Activated CD4-positive, alpha-beta memory T cell treated with anti-CD3 and anti-CD28 coated beads, Interleukin-2, amount 10 ng/mL, durations not matched to agents 7 days and 5 days (primary cell): ENCODE measurements at places on chromosomes 12 and 14.
A peak's percentile ranks its signal among the peaks of the same experiment; 100 is the strongest.

DNA sequence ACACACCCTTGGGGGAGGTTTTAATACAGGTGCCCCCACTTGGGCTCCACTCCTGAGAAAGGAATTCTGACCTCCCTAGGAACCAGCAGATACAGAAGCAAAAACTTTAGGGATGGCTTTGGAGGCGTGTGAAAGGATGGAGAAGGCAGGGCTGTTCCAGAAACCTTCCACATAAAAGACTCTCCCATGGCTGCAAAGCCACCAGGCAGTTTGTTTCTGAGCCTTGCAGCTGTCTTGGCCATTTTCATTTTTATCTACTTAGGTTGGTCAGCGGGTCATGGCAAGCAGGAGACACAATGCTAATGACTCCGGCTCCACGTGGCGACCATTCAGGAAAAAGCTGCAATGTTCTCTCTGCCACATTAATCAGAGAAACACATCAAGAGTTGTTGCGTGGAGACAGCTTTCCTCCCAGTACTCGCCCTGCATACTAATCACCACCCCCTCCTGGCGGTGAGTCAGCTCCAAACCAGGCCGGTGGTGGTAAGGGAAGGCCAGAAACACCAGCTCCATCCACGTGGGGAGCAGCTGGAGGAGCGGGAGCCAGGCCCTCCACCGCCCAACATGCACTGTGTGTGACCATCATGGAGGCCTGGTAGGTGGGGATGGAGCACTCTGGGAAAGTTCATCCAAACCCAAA lies 30.9 kb upstream of the IRF2BPL start:
- peak; percentile 47 for DNase-seq

DNA sequence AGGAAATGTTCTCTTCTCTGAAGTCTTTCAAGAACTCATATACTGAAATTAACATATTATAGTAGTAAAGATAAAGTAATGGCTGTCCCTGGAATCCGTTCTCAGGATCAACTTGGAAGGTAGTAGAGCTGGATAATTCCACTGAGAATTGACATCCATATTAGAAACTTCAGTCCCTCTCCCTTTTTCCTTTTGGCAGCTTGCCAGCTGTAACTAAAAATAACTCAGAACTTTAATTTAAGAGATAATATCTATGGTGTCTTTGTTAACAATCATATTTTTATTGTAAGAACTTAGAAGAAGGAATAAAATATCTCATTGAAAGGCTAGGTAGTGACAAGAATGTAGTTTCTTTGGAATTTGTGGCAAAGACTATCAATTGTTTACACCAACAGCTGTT lies 61.4 kb upstream of the PLEKHA5 start:
- no peak for DNase-seq

DNA sequence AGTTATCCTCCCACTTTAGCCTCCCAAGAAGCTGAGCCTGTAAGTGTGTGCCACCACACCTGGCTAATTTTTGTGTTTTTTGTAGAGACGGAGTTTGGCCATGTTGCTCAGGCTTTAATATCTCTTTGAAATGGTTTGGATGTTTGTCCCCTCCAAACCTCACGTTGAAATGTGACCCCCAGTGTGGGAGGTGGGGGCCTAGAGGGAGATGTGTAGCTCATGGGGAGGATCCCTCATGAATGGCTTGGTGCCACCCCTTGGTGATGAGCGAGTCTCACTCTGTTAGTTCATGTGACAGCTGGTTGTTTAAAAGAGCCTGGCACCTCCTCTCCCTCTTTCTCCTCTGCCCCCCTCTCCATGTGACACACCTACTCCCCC lies 23.6 kb upstream of the TTC7B start:
- peak; percentile 9 for DNase-seq

- no peak for DNase-seq
Observed at GRCh38 chr14:65976761-65977404, 509.3 kb upstream of the CCDC196 start.

DNA sequence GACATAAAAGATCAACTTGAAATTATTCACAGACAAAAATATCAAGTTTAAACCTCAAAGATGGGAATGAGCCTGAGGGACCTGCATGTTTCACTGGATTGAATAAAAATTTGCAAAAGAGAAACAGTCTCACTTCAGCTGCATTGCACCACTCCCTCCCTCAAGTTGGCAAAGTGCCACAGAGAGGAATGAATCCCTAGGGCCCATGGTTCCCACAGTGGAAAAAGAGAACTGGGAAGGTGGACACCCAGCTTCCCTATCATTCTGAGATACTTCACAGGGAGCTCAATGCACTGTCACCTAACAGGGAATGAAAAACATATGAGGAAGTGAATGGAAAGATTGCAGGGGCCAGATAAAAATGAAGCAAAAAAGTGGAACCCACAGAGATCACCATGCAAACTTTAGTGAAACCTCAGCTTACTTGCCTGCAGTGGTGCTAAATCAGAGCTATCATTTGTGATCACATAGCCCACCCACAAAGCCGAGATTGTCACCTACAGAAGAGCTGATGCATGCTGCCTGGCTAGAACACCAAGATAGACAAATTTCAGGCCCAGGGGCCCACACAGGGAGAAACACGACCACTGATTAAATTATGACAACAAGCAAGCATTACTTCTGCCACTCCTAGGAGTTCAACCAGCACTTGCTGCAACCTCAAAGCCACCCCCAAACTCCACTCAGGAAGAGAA lies 911.3 kb downstream of the LRFN5 start:
- DNase-seq, result no peak

GRCh38 chr14:30227436-30227835 lies 299.8 kb upstream of the PRKD1 start:
- no peak for DNase-seq

DNA sequence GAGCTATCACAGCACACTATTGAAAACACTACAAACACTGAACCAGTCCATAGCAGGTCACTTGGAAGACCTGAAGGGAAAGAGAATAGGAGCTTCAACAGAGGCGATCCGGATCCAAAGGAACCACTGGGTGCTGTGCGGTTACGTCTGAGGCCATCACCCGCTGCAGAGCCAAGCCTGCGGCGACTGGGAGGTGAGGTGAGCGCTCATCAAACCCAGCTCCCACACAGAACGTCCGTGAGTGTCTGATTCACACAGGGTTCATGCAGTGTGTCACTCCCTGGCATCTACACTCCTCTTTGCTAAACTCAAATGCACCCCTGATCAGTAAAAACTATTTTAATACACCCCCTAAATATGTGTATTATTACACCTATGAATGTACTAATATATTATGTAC lies 64.1 kb downstream of the TMEM132D start:
- no peak for DNase-seq

GRCh38 chr12:115457798-115458197 lies 773.8 kb upstream of the TBX3 start:
- DNase-seq, result no peak

DNA sequence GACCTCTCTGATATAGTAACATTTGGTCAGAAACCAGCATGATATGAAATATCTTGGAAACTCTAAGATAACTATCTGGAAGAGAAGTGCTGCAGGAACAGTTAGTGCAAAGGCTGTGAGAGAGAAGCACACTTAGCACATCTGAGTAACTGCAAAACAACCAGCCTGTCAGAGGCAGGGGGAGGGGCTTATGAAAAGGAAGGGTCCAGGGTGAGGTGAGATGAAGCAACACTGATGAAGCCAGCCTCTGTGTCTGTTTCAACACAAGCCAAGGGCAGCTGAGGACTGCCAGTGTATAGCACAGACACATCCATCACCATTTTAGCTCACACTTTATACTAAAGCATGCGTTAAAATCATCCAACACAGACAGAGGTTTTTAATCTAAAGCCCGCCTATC lies 37.4 kb upstream of the OVCH1 start:
- no peak for DNase-seq

- no peak for DNase-seq
Observed at GRCh38 chr14:29627137-29627536, 300.5 kb downstream of the PRKD1 start.

DNA sequence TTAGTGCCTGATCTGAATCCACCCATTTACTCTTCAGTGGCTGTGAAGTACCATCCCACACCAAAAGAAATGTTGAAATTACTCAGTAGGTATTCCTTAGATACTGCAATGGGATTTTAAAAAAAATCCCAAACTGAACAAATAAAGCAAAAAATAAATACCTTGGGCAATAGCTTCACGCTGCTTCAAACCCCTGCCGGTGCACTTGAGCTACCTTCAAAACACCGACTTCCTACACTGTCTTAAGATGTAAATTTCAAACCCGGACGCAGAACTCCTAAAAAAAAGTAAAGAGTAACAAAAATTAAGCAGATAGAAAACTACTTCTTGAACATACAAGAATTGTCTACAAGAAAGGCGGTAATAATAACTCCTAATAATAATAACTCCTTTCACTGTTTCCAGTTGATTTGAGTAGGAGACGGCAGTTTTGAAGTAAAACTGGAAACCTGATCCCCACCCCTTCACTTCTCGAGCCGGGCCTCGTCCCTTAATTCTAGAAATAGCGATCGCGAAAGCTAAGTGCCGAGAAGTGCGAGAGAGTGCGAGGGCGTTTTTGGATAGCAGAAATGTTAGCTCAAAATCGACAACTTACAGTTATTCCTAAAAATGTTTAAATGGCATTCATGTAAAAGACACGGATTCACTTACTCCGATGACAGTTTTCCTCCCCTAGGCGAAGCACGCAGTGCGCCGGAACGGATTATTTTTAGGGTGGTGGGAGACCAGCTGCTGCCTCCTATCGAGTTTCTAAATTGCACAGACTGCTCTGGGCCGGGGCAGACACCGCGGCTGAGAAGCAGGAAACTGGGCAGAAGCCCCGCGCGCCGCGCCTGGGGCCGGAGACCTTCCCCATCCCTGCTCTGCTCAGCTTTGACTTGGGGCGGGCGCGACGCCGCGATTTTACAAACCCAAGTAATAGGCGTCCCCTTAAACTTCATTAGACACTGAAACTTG lies at the start of gene ABCC9:
TSS of gene ABCC9 (minus strand) at position 878 of the 957 bp plus-strand sequence. CDS start 4,752 bp downstream, outside the sequence.
- DNase-seq, result no peak

GRCh38 chr14:37051680-37052079 lies 120.7 kb downstream of the SLC25A21 start:
- DNase-seq, result no peak

DNA sequence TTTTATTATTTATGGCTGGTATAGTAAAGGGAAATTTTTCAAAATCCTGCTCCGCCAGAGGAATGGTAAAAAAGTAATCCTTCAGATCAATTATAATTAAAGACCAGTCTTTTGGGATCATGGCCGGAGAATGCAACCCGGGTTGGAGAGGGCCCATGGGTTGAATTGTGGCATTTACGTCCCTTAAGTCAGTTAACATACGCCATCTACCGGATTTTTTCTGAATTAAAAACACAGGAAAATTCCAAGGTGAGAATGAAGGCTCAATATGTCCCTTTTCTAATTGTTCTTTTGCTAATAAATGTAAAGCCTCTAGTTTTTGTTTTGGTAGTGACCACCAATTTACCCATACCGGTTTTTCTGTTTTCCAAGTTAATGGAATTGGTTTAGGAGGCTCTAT lies 602.8 kb downstream of the ALG10 start:
- DNase-seq, result no peak

DNA sequence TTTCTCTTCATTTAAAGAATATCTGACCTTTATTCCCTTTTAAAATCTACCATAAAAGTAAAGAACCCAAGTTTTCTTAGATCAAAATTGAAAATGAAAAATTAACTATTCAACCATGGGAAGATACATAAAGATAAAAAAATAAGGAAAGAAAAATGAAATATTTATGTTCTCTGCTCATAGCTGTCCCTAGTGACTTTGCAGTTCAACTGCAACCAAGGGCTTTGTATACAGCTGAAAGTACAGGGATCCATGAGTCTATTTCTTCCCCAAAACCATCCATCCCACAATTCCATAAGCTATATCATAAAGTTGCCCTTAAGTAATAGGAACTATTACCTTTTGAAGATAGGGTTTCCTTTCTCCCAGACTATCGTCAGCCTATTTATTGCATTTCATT lies 113.1 kb downstream of the ITPR2 start:
- no peak for DNase-seq

- DNase-seq, result no peak
Observed at GRCh38 chr14:51960866-51961265, 28.5 kb upstream of the RTRAF start.

DNA sequence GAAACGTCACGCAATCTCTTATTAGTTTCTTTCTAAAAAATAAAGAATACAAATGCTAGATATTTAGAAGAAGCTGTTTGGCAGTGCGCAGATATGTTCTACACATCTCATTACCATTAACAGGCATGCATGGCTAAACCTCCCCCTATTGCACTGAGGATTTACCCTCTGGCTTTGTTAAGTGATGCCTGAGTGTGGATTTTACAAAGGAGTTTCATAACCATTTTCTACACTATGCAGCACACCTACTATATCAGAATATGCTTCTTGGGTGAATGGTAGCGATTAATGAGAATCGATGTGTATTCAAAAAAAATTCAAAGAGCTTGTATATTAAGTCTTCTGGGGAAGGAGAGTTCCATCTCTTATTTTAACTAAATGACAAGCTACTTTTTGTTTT lies 1.1 kb upstream of the RMST start:
- no peak for DNase-seq

GRCh38 chr14:53531730-53532129 lies 378.6 kb upstream of the DDHD1 start:
- DNase-seq, result no peak
